GOT3 (cell line): ENCODE measurements at places on chromosomes 11 and 22.

DNA sequence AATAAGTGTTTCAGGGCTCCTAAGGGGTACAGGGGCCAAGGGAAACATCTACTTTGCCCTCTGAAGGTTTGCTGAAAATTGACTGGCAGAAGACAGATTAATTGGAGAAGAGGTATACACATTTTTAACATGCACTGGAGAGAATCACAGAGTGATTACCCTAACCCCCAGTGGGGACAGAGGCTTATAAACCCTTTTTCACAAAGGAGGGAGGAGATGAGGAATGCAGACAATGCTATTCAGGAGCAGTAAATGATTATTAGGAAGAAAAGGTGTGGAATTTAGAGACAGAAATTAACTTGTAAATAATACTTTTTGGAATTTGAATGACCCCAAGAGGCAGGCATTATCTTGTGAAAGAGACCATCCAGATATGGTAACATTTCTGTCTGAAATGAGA is 582.4 kb upstream of the B3GAT1 start:
- no peak for DNase-seq

GRCh38 chr11:10481560-10482349 is 26.7 kb downstream of the AMPD3 start:
- DNase-seq, result no peak

DNA sequence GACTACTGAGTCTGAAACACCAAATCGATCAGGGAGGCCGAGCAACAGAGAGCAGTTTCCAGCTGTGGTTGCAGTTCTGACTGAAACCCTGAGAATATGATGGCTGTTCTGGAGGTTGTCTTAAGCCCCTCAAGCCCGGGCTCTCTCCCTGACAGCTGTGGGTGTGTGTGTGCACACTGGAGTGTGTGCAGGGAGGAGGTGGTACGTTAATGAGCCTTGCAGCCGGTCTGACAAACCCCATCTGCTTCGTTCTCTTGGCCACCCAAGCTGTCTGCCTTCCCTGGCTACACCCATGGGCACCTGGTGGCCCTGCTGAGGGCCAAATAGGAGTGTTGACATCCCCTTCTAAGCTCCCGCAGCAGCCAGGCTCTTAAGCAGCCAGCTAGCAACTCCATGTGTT is 189.8 kb downstream of the KIRREL3 start:
- no peak for DNase-seq

DNA sequence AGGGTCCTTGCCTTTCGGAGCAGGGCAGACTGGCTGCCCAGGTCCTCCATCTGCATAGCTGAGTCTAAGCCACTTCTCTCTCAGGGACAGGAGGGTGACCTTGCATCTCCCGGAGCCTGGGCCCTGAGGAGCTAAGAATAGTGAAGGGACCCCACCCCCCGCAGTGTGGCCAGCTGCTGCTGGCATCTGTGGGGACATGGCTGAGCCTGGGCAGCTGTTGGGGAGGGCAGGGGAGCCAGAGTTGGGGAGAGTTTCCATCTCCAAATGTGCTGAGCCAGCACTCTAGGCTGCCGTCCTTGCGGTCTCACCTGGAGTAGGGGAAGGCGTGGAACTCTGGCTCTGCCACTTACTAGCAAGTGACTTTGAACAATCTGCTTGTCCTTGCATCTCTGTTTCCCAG is 34.8 kb upstream of the SHISAL1 start:
- DNase-seq, result no peak

DNA sequence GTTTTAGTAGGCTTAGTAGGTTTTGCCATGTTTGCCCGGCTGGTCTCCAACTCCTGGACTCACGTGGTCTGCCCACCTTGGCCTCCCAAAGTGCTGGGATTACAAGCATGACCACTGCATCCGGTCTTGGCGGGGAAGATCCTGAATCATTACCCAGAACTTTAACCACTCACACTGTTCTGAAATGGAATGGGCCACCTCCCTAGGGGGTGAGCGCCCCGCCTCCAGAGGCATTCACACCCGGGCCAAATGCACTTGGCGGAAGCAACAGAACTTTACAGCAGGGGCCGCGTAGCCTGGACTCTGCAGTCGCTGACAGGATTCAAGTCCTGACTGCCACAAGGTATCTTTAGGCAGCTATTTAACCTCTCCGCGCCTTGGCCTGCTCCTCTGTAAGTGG is 5.4 kb downstream of the CCDC86 start:
- DNase-seq, result no peak

DNA sequence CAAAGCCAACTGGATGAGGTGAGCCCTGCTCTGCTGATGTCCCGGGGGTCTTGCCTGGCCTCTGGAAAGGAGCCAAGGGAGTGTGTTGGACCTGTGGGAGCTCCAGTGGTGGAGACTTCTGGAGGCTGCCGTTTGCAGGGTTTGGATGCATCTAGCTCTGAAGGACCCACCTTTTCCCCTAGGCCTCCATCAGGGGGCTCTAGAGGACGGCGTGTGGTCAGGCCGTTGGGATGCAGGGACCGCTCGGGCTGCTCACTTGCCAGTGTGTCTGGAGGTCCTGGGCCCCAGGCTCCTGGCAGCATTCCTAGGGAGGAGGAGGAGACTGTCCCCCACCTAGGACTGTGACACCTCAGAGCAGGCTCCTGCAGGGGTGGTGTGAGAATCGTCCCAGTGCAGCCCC is 58.3 kb downstream of the PRDM11 start:
- no peak for DNase-seq

GRCh38 chr22:23289851-23290724 is 109.8 kb downstream of the BCR start:
- no peak for DNase-seq

- DNase-seq, result no peak
Measured at GRCh38 chr11:72354356-72355115, 79.8 kb downstream of the CLPB start.

DNA sequence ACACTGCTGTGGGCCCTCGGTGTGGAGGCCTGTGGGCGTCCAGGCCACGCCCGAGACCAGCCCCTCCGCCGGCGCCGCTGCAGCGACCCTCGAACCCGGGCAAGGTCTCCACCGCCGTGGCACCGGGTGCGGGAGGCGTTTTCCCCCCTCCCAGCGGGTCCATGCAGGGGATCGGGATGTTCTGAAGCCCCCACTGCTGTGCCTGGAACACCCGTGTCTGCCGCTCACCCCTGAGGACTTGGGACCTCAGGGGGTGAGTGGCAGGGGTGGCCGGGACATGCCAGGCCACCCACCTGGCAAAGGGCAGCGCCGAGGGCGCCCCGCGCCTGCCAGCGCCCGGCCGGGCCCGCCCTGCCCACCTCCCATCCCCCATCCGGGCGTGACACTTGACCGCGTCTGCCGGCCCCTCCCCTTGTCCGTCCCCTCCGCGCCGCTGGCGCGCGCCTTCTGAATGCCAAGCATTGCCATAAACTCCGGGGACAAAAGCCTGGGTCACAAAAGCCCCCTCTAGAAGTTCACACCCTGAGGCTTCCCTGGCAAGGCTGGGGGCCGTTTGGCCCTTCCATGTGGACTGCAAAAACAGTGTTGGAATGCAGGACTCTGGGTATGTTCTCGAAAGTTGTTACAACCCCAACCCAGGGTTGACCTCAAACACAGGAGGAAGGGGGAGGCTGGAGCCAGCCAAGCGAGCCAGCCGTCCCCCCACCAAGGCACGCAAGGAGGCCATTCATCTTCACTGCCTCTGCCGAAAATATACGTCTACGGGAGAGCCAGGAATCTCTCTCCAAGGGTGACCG is 819 bp upstream of the KCNQ1OT1 start:
- DNase-seq, result no peak

DNA sequence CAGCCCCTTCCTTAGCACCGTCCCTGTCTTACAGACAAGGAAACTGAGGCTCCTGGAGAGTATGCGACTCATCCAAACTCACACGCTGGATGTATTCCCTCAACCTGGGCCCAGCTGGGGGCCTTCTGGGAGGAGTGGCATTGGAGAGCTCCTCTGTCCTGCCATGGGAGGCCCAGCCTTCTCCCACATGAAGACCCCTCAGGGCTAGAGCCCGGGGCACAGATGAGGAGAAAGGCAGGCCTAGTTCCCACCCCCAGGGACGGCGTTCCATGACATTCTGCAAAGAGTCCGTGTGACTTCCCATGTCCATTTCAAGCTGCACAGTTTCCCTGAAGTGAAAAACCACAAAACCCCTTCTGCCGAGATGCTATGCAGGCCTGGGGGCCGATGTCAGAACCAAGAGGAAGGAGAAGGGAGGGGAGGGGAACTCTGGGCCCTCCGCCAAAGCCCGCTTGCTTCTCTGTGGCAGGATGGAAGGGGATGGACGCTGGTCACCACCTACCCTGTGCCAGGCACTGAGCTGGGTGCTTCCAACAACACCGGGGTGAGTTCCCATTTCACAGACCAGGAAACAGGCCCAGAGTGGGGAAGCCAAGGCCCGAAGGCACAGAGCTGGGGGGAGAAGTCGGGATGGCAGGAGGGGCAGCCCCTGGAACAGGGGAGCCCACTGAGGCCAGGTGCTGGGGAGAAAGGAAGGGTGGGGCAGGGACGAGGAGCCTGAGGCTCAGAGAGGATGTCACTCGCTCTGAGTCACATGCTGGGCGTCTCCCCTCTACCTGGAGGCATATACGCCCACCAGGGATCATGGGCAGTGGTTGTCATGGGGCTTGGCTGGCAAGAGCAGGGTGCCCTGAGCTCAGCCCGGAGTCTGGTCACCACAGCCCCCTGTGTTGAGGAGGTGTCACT is 15.7 kb downstream of the RAC2 start:
- no peak for DNase-seq

DNA sequence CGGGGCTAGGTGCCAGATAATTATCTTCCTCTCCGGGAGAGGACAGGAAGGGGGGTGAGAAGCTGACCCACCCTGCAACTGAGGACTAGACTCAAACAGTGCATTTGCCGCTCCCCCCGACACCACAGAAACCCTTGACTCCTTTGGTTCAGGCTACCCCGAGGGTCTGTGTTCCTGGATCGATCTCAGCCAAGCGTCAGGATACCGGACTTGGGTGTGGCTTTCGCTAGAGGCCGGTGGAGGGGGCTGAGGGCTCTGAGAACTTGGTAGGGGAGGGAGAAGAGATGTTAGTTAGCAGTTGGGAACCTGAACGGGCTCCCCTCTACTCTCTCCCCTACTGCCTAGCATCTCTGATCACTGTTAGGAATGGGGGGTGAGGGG is 840 bp downstream of the SEZ6L start:
- no peak for DNase-seq
